Activated T-cell treated with anti-CD3 and anti-CD28 coated beads for 4 hours (primary cell): ENCODE measurements at places on chromosomes 12 and 14.

DNA sequence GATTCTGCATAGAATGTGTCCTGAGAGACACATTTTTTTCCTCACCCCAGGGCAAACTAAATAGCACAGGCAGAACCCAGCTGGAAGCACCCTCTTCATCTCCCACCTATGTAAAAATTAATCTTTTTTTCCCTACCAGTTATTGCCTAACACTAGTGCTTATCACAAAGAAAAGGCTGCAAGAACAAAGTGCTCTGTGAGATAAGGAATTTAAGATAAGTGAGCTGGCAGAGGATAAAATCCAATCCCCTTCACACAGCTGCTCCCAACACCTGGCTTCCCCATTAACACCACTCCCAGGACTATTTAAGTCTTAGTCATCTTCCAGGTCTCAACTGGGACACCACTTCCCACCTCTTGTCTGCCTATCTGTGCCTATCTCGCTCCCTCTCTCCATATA, 75.2 kb downstream of the TTC9 start:
- DNase-seq, result no peak

DNA sequence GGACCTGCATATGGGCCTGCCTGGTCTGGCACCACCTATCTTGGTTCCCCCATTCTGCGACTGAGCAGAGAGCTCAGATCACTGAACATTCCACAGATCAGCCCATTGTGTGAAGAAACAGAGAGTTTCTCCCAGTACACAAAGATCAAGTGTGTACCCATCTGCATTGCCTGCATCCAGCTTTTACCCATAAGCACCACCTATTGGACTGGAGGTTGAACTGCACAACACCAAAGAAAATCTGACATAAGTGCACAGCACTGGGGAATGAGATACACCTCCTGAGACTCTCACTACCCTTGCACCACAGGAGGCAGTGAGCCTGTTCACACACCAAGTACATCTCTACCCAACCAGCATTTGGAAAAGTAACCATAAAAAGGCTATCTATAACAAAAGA, 362.6 kb upstream of the CLEC14A start:
- no peak for DNase-seq

GRCh38 chr14:58637040-58637390, 747 bp upstream of the DACT1 start:
- peak; percentile 19 for DNase-seq

DNA sequence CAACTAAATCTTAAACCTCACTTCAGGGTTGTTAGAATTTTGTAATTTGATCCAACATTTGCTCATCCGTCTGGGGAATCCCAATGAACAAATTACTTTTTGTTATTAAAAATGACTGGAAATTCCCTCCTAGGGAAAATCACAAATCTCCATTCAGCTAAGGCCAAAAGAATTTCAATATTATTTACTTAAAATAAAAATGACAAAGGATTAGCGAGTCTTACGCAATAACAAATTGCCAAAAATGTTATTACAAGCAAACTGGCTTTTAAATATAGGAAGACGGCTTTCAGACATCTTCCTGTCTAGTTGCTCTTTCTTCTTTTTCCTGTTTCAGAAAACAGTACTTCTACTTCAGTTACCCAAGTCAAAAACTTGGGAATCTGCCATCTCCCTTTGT, 92.4 kb upstream of the TSPAN8 start:
- DNase-seq, result no peak

DNA sequence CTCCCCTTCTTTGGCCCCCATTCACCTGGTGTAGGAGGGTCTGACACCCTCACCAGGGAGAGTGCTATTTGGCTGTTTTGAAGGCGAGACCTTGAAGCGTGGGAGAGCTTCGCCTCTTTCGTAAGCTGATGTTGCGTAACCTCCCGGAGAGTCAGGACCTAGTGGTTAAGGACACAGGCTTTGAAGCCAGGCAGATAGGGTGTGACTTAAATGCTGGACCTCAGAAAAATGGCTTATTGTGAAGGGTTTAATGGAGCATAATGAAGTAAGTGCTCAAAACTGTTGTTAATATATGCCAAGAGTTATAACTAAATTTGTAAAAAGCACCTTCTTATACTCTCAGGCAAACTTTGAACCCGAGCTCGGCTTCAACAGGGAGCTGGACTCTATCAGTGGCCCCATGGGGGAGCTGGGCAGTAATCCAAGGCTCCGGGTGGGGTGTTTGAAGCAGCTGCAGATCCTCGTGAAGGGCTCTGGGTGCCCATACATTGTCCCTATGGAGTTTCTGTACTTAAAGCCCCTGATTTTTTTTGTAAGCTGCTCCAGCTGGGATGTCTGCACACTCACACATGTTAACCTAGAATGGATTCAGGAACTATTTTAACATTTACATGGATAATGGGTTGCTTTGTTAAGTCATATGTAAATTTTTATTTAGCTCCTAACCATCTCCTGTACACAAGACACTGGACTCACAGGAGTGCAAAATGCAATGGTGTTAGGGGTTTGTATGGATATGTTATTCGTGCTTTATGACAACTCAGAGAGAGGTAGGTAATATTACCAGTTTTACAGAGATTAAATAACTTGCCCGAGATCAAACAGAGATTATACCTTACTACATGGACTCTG, 26.0 kb downstream of the PPFIBP1 start:
- no peak for DNase-seq

DNA sequence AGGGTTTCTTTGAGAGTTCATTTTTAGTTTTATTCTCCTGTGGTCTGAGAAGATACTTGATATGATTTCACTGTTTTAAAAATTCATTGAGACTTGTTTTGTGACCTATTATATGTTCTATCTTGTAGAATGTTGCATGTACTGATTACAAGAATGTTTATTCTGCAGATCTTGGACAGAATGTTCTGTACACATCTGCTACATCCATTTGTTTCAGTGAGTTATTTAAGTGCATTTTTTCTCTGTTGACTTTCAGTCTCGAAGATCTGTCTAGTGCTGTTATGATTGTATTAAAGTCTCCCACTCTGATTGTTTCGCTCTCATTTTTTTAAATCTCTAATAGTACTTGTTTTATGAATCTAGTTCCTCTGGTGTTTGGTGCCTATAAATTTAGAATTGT, 1319.8 kb downstream of the TMEM121 start:
- DNase-seq, result no peak
